ENCODE measurements at places on chromosomes 6 and 20.

DNA sequence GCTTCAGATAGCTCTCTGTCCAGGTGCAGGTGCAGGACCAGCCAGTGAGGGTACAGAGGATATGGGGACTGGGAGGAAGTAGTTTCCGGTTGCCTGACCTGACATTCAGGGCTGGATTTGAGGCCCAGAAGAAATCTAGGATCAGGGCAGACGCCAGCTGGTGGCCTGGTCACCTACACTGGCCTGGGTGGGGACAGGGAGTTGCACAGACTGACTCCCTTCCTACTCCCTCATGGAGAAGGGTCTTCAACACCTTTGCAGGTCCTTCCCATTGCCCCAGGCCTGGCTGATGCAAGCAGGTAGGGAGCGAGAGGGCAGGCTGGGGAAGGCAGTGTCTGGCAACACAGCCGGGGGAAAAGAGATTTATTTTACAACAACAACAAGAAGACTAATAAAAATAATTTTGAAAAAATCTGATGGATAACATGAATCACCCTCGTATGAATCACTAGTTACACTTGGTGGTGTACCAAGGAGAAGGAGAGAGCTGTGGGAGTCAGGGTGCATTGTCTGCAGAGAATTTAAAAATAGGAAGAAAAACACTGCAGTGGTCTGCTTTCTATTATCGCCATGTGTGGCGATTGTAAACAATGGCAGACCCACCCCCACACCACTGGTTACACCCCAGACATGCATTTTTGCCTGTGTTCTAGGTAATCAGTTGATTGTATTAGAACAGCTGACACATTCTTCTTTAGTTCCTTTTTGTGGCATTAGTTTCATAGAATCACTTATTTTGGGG is 62.3 kb upstream of the SNX9 start:
- DNase-seq, result no peak

DNA sequence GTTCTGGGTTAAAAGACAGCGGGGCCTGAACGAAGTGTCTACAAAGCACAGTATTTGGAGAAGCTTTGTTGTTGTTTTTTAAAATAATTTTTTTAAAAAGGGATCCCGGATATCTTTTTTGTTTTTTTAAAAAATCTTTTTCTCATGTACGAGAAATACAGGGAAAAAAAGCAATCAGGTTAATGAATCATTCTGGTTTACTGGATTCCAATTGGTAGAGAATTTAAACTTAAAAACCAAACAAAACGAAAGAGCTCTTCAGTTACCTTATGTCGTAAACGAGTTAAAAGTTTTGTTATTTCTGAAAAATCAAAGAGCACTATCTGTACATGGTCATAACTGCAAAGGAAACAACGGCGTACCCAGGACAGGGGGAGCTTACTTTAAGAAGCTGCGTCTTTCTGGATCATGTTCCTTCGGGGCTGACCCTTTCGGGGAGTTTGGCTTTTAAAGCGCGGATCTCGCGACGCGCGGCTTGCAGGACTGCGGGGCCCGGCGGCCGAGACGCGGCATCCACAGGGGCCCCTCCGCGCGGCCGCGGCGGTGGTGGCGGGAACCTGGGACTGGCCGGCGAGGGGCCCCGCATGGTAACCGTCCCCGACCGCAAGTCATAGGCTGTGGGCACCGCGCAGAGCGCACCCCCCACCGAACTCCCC is 927 bp downstream of the IL20RA start:
- no peak for DNase-seq

GRCh38 chr6:166010136-166010960 is 157.3 kb downstream of the TBXT start:
- no peak for DNase-seq

- no peak for DNase-seq
These were observed 175.4 kb upstream of the PRND start for GRCh38 chr20:4546342-4546741.

Measured in midbrain (tissue), 1 donor.